Right ventricle myocardium inferior (tissue), 1 donor: ENCODE measurements at places on chromosomes 5 and 9. TPM values are rescaled to one million over a fixed set of nuclear protein-coding genes. Genes with fewer than 3 reads are reported as not detected.
A peak's percentile ranks its signal among the peaks of the same experiment; 100 is the strongest.

Gene OR1Q1
- total RNA-seq: not detected

DNA sequence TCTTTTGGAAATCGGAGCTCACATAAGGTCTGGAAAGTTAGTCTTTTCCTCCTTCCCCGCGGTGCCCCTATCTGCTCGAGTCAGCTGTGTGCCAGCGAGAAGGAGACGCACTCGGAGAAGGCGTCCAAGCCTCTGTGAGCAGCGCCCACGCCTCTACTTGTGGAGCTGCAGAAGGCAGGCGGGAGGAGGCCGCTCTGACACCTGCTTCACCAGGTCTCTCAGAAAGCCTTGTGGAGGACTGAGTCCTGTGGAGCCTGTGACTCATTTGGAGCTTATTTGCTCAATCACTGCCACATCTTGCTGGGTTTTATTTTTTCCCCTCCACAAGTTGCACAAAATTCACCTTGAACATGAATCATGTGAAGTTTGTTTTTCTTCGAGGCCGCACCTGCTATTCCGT lies 117.5 kb downstream of the IRX2 start:
- no peak for DNase-seq

GRCh38 chr9:127654619-127655018 lies 42.5 kb downstream of the STXBP1 start:
- DNase-seq: no peak

GRCh38 chr9:134177624-134178393 lies 13.4 kb upstream of the RNU6ATAC start:
- DNase-seq: peak; percentile 55

DNA sequence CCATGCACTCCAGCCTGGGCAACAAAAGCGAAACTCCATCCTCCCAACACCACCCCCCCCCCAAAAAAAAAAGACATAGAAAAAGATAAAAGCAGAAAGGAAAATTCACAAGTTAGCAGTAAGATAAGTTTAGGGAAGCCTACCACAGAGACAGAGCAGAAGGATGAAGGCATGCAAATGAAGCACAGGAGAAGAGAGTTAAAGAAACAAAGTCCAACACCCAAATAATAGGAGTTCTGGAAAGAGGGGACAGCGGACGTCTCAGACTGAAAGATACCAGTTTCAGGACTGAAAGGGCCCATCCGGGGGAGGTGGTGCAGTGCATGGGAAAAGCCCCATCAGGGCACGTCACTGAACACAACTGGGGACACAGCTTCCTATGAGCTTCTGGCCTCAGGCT lies 54.3 kb downstream of the OTULIN start:
- no peak for DNase-seq
